ENCODE measurements at places on chromosomes 13 and 19.

DNA sequence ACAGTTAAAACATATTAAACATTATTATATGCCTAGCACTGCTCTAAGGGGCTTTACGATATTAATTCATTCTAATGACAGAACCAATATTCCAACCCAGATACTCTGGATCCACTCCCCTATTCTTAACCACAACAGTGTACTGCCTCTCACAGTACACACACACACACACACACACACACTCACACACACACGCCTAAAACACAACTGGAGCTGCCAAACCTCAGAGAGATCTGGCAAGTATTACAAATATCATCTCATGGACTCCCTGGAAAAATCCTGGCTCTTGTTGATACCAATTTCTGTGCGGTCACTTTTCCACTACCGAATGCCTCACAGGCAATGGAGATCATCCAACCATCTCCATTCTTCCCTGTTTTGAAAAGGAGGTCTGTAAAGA lies 1.3 kb downstream of the ZNF780A start:
- DNase-seq: no peak
- peak overlapping the region; percentile 79 for H3K4me3 ChIP-seq
- H3K27ac ChIP-seq: peak overlapping the region; percentile 92
- peaks cover 2% of the 10 kb centered on the region for H3K36me3 ChIP-seq
- H3K4me1 ChIP-seq: peaks cover 19% of the 10 kb centered on the region
- no peaks in the 10 kb centered on the region for H3K27me3 ChIP-seq

- no peak overlapping the region for H3K4me3 ChIP-seq
- H3K36me3 ChIP-seq: peaks cover 69% of the 10 kb centered on the region
- no peaks in the 10 kb centered on the region for H3K4me1 ChIP-seq
- H3K27ac ChIP-seq: no peak overlapping the region
Measured at GRCh38 chr13:77218274-77218673, 108.6 kb downstream of the MYCBP2 start.

DNA sequence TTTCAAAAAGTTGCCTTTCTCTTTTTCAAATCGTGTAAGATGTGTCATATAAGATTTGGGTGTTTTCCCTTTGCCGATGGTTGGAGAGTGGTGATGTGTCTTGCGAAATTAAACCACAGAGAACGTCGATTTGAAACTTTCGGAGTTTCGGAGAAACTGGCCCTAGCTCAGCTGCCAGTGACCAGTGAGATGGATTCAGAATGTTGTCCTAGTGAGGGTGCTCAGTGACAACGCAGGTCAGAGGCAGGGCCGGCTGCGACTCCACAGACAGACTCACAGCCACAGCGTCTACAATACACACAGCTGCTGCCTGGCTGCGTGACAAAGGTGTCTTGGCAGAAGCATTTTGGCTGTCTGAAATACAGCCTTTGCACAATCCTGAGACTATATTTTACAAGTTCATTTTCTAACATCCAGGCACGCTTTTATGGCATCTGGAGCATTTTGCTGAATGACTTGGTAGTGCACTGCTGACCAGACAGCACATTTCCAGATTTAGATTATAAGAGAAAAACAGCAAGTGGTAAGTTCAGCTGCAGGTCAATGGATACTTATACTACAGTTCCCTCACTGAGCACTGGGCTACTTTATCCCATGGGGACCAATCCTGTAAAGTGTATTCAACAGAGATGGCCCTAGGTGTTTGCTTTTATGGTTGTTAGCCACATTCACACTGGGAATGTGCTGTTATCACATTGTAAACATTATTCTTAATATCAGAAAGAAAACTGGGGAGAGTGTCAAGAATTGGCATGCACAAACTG lies 207.5 kb downstream of the KCNRG start:
- peak overlapping the region; percentile 13 for H3K4me3 ChIP-seq
- no peaks in the 10 kb centered on the region for H3K36me3 ChIP-seq
- peak overlapping the region; percentile 20 for H3K27ac ChIP-seq
- DNase-seq: peak; percentile 83
- no peaks in the 10 kb centered on the region for H3K27me3 ChIP-seq

GRCh38 chr19:41746593-41747227 lies 8.6 kb upstream of the CEACAM6 start:
- no peaks in the 10 kb centered on the region for H3K4me1 ChIP-seq
- no peaks in the 10 kb centered on the region for H3K36me3 ChIP-seq
- no peak overlapping the region for H3K27ac ChIP-seq

GRCh38 chr13:20337884-20338551 lies 105.9 kb upstream of the GJB6 start:
- no peaks in the 10 kb centered on the region for H3K36me3 ChIP-seq
- no peaks in the 10 kb centered on the region for H3K27me3 ChIP-seq
- H3K27ac ChIP-seq: no peak overlapping the region
- no peaks in the 10 kb centered on the region for H3K4me1 ChIP-seq
- no peak for DNase-seq
- H3K4me3 ChIP-seq: no peak overlapping the region

GRCh38 chr19:5772416-5772815 lies 12.1 kb downstream of the PRR22 start:
- no peaks in the 10 kb centered on the region for H3K27me3 ChIP-seq
- no peak overlapping the region for H3K4me3 ChIP-seq
- no peak for DNase-seq
- no peaks in the 10 kb centered on the region for H3K4me1 ChIP-seq
- H3K27ac ChIP-seq: no peak overlapping the region

DNA sequence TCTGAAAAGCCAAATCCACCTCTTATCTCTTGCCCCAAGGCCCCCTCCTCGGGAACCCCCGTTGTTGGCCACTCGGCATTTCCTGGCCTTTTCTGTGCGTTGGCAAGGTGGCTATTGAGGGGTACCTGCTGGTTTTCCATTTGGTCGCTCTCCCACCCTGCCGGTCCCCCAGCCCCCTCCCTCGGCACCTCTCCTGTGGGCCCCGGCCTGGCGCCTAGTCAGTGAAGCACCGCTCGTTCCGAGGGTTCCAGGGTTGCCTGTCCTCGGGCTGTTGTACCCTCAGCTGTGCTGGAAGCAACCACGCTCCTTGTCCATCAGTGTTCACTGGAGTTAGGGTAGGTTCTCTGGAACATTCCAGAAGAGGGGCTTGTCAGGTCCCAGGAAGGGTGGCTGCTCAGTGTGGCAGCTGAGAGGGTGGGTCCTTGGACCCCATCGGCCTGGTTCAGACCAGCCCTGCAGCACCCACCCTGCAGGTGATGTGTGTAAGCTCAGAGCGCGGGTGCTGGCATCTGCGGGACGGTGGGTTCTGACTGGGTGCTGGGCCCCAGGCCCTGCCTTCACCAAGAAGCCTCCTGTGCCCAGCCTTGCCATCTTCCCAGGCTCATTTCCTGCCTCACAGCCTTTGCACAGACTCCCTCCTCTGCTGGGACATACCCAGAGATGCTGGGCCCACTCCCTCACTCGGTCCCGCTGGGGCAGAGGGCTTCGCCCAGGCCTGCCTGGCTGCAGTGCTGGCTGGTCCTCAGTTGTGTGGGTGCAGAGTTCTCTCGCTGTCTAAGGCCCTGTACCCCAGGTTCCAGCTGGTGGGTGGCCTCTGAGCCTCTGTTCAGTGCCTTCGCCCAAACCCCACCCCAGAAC lies 21.3 kb downstream of the NKPD1 start:
- no peak overlapping the region for H3K27ac ChIP-seq
- H3K36me3 ChIP-seq: peaks cover 16% of the 10 kb centered on the region
- H3K4me3 ChIP-seq: no peak overlapping the region
- DNase-seq: no peak

- H3K4me3 ChIP-seq: no peak overlapping the region
- no peaks in the 10 kb centered on the region for H3K27me3 ChIP-seq
- DNase-seq: no peak
- H3K4me1 ChIP-seq: peaks cover 3% of the 10 kb centered on the region
Measured at GRCh38 chr13:24016046-24016445, 118.7 kb upstream of the C1QTNF9B start.

DNA sequence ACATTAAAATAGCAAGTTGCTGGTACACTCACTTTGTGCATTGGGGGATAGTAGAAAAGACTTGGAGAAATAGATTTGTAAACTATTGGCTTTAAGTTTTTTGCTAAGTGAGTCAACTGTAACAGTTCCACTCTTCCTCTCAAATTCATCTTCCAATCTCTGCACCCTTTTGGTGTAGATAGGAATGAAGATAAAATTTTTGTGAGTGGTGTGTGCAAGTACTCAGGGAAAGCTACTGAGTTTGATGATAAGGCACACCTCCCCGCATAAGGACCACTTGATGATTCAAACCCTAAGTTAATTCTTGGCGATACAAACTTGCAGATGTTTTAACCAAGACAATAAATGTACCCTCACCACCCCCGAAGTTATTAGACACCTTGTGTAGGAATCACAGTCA lies 168.3 kb upstream of the SLITRK1 start:
- no peak overlapping the region for H3K4me3 ChIP-seq
- no peaks in the 10 kb centered on the region for H3K36me3 ChIP-seq
- DNase-seq: no peak
- H3K4me1 ChIP-seq: no peaks in the 10 kb centered on the region

DNA sequence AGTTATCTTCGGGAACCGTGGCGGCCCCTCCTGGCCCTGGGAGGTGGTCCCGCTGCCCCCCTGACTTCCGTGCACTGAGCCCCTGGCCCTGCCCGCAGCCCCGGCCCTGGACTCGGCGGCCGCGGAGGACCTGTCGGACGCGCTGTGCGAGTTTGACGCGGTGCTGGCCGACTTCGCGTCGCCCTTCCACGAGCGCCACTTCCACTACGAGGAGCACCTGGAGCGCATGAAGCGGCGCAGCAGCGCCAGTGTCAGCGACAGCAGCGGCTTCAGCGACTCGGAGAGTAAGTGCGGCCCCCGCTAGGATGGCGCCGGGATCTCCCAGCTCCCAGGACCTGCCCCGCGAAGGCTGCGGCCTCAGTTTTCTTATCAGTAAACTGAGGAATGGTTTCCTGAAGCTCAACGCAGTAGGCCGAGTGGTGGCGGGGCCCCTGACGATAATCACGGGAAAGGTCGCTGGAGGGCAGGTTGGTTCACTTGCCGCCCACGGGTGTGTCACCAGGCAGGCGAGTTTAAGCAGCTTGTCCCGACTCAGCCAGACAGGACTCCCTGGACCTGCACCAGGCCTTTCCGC lies 924 bp downstream of the RGCC start:
- H3K4me3 ChIP-seq: peak overlapping the region; percentile 71
- no peaks in the 10 kb centered on the region for H3K4me1 ChIP-seq
- peaks cover 36% of the 10 kb centered on the region for H3K36me3 ChIP-seq
- DNase-seq: peak; percentile 77
- H3K27ac ChIP-seq: peak overlapping the region; percentile 92

- no peak overlapping the region for H3K4me3 ChIP-seq
- H3K36me3 ChIP-seq: no peaks in the 10 kb centered on the region
- no peak for DNase-seq
- H3K27me3 ChIP-seq: no peaks in the 10 kb centered on the region
Measured at GRCh38 chr13:73697166-73697565, 437.0 kb downstream of the KLF12 start.

- DNase-seq: peak; percentile 84
- peak overlapping the region; percentile 1 for H3K27ac ChIP-seq
- no peaks in the 10 kb centered on the region for H3K27me3 ChIP-seq
- no peaks in the 10 kb centered on the region for H3K4me1 ChIP-seq
Measured at GRCh38 chr19:48859711-48860572, 8.5 kb downstream of the PLEKHA4 start.

DNA sequence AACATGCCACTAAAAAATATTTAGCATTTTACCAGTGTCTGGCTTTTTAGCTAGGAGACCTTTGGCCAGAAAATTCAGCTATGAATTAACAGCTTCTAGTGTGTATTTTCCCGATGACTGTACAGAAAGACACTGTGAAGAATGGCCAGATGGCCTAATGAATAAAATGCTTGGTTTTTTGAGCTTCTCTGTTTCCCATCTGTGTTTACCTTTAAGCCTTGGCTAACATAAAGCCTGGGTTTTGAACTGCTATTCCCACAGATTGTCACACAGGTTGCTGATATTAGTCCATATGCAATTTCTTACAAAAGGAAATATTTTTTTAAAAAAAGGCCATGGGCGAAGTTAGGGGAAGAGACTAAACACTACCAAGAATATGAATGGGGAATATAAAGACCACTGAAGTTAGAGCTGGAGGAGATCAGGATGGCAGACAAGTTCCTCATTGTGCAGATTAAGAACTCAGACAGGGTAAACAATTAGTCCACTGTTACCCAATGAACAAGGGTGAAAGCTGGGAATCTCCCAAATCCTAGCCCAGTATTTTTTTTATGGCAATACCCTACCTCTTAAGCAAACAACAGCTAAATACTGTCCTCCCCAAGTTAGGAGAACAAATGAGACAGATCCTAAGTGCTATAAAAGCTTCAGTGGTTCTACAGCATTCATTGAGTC lies 95.1 kb downstream of the DCT start:
- H3K36me3 ChIP-seq: no peaks in the 10 kb centered on the region
- no peaks in the 10 kb centered on the region for H3K27me3 ChIP-seq
- H3K4me1 ChIP-seq: no peaks in the 10 kb centered on the region

DNA sequence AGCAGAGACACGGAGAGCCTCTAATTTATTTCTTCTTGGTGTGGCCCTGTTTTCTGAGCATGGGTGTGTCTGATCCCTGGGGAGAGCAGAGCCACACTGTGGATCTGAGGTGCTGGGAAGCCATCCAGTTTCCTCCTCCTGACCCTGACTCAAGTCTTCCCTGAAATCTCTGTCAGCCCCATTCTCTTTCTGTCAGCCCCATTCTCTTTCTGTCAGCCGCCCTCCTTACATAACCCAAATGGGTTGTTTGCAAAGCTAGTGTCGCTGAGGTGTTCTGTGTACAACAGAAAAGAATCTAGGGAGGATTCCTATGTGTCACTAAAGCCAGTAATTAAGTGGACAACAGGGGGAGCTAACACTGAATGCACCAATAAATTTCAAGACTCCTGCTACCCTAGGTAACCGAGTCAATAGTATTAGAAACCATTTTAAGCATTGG lies 50.2 kb downstream of the LRCH1 start:
- peak overlapping the region; percentile 45 for H3K27ac ChIP-seq
- no peaks in the 10 kb centered on the region for H3K27me3 ChIP-seq
- no peak overlapping the region for H3K4me3 ChIP-seq
- no peaks in the 10 kb centered on the region for H3K36me3 ChIP-seq
- peaks cover 66% of the 10 kb centered on the region for H3K4me1 ChIP-seq

DNA sequence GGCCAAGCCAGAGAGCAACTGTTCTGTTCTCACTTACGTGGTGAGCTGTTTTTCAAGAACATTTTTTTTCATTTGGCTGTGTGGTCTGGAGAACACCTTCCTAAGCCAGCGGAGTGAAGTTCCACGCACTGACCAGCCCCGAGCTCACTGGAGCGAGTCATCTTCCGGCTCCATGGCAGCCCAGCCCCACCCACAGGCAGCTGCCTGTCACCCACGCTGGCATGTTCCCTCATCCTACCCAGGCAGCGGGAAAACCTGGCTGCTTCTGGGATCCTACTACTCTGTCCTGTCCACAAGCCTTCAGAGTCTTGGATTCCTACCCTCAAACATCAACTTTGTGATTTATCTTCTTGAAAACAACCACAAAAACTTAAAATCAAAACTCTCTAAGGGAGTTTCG lies 76.2 kb downstream of the GGACT start:
- H3K4me1 ChIP-seq: peaks cover 10% of the 10 kb centered on the region
- no peaks in the 10 kb centered on the region for H3K27me3 ChIP-seq
- H3K27ac ChIP-seq: no peak overlapping the region
- DNase-seq: no peak
- H3K4me3 ChIP-seq: no peak overlapping the region
- no peaks in the 10 kb centered on the region for H3K36me3 ChIP-seq

GRCh38 chr19:4386041-4386782 lies 14.1 kb downstream of the SH3GL1 start:
- H3K36me3 ChIP-seq: peaks cover 20% of the 10 kb centered on the region
- H3K27me3 ChIP-seq: no peaks in the 10 kb centered on the region
- H3K27ac ChIP-seq: no peak overlapping the region
- H3K4me3 ChIP-seq: no peak overlapping the region
- peaks cover 35% of the 10 kb centered on the region for H3K4me1 ChIP-seq
- DNase-seq: no peak

All from upper lobe of right lung (tissue), 1 donor.